WTC11 (cell line): ENCODE measurements at places on chromosomes 5 and 9. TPM values are rescaled to one million over a fixed set of nuclear protein-coding genes. Genes with fewer than 3 reads are reported as not detected.

Gene NR5A1
- 0.39 to 0.77 TPM (median 0.60 TPM) in 3 replicates for total RNA-seq

Gene ZNF474
- total RNA-seq: not detected in 3 replicates

Gene SLC25A46
- 19.2 to 20.7 TPM (median 20.5 TPM) in 3 replicates for total RNA-seq

Gene CDH9
- 0.07 to 0.48 TPM (median 0.21 TPM) in 3 replicates for total RNA-seq

Gene ERAP2
- total RNA-seq: 0.13 to 0.41 TPM (median 0.21 TPM) in 3 replicates
